ENCODE measurements at places on chromosomes 5 and 9.

DNA sequence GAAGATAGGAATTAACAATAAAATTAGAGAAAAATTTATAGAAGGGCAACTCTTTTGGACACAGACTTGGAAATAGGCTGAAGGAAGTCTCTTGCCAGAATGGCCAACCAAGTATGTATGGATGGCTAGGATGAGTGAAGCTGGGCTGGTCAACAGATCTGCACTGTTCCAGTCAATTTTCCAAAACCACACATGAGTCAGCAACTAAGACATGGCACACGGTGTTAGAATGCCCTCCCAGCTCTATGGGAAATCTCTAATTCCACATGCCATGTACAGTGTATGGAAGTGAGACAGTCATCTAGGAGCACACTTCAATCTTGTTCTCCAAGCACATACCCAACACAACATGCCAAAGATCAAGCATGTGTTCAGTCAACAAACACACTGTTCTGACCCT is 129.6 kb downstream of the GLIS3 start:
- DNase-seq, result no peak

GRCh38 chr9:81969971-81970370 is 18.6 kb upstream of the SPATA31D1 start:
- no peak for DNase-seq

DNA sequence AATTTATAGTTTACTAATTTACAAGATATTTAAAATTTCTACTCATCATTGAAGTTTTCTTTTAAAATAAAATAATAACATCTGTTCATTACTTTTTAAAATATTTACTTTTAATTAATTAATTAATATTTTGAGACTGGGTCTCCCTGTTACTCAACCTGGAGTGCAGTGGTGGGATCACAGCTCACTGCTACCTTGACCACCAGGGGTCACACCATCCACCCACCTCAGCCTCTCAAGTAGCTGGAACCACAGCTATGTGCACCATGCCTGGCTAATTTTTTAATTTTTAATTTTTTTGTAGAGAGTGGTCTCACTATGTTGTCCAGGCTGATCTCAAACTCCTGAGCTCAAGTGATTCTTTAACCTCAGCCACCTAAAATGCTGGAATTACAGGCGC is 1013.6 kb downstream of the CDH9 start:
- DNase-seq, result no peak

GRCh38 chr9:19994296-19994695 is 205.5 kb upstream of the SLC24A2 start:
- no peak for DNase-seq

DNA sequence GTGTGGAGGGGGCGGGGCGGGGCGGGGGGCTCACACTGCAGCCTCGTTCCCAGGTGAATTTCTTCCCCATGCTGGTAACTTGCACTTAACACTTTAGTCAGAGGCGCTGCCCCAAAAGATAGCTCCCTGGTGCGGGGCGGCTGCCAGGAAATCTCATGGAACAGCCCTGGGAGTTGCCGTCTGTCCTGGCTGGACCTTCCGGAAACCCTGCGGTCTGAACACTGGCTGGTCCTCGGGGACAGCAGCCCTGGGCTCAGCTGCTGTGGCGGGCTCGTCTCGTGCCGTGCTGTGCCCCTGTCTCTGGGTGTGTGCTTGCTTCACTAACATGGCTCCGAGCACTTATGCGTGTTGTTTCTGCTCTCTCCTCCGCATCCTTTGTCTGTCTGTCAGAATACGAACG is 25.8 kb downstream of the PTGES2 start:
- no peak for DNase-seq

Measured in amniotic stem cell (primary cell).